Smooth muscle cell of the umbilical artery (primary cell): ENCODE measurements at places on chromosomes 7 and 10. TPM values are rescaled to one million over a fixed set of nuclear protein-coding genes. Genes with fewer than 3 reads are reported as not detected.

The ZNF746 gene
- total RNA-seq: 15.4 and 21.8 TPM in 2 replicates

The CTBP2 gene
- 60.3 and 105 TPM in 2 replicates for total RNA-seq

The TMEM184A gene
- 0.23 TPM in 1 of 2 replicates, not detected in the other for total RNA-seq

The SFXN3 gene
- 38.6 and 73.7 TPM in 2 replicates for total RNA-seq

The LLCFC1 gene
- total RNA-seq: not detected in 2 replicates

The MRC1 gene
- 0.05 TPM in 1 of 2 replicates, not detected in the other for total RNA-seq

The HMX2 gene
- not detected in 2 replicates for total RNA-seq
